ENCODE measurements at places on chromosomes 2 and 18.

GRCh38 chr2:239151201-239152131, 249.4 kb downstream of the HDAC4 start:
- no peak for DNase-seq

DNA sequence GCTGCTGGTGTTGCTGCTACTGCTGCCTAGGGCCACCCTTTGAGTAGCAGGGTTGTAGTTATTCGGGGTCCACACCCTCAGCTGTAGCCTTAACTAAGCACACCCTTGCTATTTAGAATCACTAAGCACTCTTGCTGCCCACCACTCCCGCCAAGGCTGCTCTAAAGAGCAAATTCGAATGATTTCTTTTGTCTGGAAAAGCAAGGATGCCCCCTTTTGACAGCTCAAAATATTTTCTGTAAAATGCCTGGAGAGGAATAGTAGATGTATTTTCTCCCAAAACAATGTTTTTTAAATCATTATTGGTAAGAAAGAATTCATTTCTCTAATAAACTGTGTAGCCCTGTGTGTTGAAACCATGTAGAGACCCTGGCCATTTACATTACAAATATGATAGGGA, 80.8 kb upstream of the PAPOLG start:
- no peak for DNase-seq

DNA sequence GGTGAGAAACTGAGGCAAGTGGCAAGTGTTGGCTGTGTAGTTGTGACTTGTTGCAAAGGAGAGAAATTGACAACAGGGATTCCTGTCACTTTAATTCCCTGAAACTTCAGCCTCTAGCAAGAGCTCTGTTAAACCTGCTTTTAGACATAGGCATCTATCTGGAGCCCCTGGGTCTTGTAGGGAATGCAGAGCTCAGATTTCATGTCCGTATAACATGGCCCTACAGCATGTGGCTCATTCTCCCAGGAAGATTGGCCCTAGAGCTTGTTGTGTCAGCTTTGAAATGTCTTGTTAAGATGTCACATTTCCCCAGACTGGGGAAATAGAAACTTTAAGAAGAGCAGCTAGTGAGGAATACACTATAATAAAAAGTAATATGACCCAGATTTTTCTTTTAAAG, 115.8 kb downstream of the POLE4 start:
- DNase-seq: no peak

- no peak for DNase-seq
These were observed 269.7 kb upstream of the THSD7B start for GRCh38 chr2:136495636-136496035.

DNA sequence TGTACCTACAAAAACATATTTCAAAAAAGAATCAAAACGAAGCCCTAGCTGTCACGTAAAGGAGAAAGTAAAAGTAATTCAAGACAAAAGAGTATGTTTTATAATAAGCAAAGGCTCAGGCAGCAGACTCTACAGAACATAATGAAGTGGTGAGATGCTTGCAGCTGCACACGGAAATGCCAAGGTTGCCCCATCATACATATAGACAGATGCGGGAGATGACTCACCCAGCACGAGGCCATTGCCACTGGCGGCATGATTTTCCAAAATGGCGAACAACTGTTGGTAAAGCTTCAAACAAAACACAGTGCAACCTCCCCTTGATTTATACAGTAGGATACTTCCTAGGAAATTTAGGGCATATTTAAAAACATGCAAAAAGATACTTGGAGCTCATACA, 26.0 kb upstream of the C1QL2 start:
- DNase-seq: no peak

GRCh38 chr2:223230352-223230751, 178.4 kb downstream of the KCNE4 start:
- DNase-seq: no peak

DNA sequence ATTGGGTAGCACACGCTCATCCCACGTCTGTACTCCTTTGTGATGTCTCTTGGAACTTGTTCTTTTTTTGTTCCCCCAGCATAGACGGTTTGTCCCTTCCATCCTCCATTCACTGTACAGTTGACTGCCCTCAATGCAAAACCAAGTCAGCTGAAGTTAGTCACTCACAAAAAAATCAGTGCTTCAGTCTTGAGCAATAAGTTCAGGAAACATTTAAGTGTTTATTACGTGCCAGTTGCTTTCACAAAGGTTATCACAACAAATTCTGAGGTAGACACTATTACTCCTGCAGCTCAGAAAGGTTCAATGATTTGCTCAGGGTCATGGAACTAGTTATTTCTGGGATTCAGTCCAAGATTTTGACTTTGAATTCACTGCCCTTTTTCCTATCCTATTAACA, 102.2 kb downstream of the PDE1A start:
- DNase-seq: peak; percentile 87

- no peak for DNase-seq
These were observed 9.7 kb downstream of the FMNL2 start for GRCh38 chr2:152344579-152345195.

- no peak for DNase-seq
These were observed 11.9 kb downstream of the CAPN10 start for GRCh38 chr2:240598311-240598911.

- peak; percentile 49 for DNase-seq
These were observed 180.5 kb downstream of the AGPS start for GRCh38 chr2:177573120-177573519.

GRCh38 chr2:162198239-162198638, 45.0 kb downstream of the FAP start:
- no peak for DNase-seq

DNA sequence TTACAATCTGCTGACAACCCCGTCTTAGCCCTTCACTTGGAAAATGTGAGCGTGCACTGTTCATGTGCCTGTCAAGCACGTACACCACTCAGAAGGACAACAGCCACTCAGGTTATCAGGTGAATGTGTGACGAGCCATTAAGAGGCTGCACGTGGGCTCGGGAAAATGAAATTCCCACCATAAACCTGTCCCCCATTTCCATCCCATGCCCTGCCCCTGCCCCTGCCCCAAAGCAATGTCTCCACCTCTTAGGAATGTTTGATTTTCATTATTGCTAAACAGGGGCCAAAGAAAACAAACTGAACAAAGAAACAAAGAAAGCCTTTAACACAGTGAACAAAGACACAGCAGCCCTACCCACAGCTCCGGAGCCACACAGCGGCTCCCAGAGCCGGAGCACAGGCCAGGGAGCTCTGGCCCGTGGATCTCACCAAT, 90.5 kb downstream of the TMEM18 start:
- DNase-seq: no peak

- DNase-seq: no peak
These were observed 20.5 kb upstream of the TET3 start for GRCh38 chr2:73964223-73964622.

- DNase-seq: no peak
These were observed 512.2 kb downstream of the SATB2 start for GRCh38 chr2:198945496-198945895.

DNA sequence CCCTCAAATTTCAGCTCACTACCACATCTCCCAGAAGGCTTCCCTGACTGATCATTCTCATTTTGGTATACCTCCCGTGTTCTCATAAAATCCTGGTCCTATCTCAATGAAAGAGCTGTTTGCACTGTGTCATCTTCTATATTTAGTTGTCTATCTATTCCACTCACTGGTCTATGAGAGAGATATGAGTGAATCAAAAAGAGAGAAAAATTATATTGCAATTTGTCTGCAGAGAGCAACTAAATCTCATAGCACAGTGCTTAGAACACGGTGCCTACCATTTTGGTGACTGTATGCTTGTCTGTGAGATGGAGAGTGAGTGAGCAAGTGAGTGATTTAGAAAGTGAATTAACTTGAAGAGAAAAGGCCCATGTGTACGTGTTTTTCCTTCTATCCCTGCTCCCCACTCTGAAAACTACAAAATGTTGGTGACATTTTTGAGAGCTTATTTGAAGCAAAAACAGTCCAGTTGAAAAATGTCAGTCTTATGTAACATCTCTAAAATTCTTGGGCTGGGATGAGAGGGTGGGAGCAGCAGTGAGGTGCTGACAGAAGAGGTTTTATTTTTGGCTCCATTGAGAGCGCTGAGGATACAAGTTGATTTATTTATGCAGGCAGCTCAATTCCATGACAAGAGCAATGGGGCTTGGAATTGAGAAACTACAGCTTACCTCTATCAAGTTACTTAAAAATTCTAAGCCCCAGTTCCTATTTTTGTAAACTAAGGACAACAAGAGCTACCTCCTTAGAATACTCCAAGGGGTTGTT, 373.5 kb upstream of the CHST9 start:
- DNase-seq: no peak

DNA sequence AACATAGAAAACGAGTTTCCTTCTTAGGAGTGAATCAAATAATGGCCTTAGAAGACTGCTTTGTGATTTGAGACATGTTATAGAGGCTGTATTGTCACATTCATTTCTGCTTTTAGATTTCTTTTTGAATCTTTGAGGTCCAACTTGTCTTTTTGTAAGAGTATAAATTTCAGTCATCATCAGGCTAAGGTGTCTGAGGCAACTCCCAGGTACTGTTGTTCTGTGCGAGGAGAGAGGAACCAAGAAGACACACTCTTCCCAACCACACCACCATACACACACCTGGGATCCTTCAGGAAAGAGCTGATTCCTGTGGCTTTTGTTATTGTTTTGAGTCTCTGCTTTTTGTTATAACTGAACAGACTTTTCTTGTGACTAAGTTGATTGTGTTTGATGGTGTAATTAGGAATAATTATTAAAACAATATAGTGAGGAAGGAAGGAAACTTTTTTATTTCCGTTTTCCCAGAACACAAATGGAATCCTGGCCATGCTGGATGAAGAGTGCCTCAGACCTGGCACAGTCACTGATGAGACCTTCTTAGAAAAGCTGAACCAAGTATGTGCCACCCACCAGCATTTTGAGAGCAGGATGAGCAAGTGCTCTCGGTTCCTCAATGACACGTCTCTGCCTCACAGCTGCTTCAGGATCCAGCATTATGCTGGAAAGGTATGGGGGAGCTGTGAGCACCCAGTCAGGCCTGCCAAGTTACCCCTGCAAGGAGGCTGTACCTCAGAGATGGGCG, 140.4 kb downstream of the MYO1B start:
- DNase-seq: peak; percentile 19

GRCh38 chr2:9318461-9319337, 104.6 kb downstream of the ITGB1BP1 start:
- DNase-seq: no peak

DNA sequence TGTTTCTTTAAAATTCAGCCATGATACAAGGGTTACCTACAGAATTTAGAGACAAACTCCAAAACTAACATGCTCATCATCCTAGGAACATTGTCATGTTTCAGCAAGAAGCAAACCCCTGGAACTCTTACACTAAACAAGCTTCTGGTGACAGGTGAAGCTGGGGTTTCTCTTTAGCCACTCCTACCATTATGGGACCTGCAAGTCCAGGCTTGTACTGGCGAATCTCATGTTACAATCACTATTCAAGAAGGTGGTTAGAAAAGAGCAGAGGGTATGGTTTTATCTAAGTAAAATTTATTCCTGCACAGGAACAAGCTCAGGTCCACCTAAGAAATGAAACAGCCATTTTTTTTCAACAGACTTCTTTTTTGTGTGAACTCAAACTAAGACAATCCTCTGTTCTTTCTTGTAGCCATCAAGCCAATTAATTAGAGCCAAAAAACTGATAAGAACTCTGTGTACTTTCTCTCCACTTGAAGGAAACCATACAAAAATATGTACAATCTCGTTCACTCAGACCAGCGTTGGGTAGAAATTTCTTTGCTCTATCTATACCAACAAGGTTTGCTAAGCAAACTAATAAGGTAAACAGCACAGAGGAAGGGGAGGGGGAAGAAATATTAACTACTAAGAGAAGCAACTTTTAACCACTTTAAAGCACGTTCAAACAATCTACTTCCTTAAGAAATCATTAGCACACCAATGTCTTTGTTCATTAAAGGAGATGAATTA, 63.3 kb upstream of the NEDD4L start:
- no peak for DNase-seq

DNA sequence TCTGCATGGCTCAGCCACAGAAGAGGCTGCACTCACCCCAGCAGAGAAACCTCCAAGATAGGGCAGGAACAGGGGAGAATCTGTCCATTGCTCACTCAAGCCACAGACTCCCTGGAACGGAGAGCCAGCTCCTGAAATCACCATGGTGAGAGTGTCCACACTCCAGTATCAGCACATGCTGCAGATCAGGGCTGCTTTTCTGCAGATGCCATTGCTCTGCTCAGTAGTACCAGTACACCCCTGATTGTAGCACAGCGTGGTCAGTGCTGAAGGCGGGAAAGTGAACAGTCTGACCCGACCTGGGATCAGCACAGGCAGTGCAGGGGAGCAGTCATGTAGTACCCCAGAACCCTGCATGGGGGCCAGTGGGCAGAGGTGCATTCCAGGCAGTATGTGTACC, 73.9 kb downstream of the GYPC start:
- no peak for DNase-seq

- DNase-seq: peak; percentile 60
These were observed 98.9 kb upstream of the GLS start for GRCh38 chr2:190781604-190782198.

- no peak for DNase-seq
These were observed 59.7 kb upstream of the TMEFF2 start for GRCh38 chr2:192254444-192254843.

DNA sequence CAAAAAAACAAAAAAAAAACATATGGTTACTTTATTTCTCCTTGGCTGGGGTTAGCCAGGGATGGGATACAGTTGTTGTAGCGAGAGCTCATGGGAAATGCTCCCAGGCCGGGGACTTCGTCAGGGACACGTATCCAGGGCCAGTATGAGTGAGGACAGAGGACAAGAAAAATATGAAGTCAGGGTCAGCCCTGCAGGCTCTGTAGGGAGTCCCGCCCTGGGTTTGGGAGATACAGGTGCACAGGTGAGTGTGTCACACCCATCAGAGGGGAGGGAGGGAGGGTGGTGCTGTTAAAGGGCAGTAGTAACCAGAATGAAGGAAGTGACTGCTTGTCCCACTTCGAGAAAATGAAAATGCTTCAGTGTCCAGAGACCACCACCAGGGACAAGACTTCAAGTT, 55.6 kb upstream of the RBM44 start:
- no peak for DNase-seq

GRCh38 chr18:23377669-23378301, 75.3 kb upstream of the RIOK3 start:
- DNase-seq: peak; percentile 55

GRCh38 chr18:77482190-77483085, 232.8 kb downstream of the GALR1 start:
- DNase-seq: no peak

DNA sequence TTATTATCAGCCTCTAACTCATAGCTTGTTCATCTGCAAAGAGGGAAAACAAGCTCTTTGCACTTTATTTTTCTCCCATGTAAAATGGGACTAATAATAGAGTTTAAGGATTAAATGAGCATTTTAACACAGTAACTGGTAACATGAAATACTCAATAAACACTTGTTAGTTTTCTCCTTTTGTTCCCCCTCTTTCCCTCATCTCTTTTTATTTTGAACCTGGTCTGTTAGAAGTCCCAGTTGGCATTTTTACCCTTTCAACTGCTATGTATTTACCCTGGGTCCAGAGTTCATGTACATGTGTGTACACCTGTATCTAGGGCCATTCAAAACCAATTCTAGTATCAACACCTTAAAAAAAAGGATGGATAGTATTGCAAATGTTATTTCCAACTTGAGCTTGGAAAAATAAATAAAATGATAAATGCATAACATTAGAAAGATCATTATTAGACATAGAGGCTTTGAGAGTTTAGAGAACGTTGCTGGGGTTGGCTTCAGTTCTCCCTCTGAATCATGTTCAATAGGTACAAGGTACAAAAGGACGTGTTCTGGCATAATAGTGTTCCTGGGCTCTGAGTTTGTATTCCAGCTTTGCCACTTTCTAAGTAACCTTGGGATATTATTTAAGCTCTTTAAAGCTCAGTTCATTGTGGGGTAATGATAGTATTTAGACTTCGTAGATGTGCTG, 5.2 kb upstream of the VPS54 start:
- no peak for DNase-seq

GRCh38 chr18:2360861-2361260, 210.4 kb downstream of the METTL4 start:
- DNase-seq: no peak

Measured in RCC 7860 (cell line).